RPMI7951 (cell line): ENCODE measurements at places on chromosomes 2 and 18.

DNA sequence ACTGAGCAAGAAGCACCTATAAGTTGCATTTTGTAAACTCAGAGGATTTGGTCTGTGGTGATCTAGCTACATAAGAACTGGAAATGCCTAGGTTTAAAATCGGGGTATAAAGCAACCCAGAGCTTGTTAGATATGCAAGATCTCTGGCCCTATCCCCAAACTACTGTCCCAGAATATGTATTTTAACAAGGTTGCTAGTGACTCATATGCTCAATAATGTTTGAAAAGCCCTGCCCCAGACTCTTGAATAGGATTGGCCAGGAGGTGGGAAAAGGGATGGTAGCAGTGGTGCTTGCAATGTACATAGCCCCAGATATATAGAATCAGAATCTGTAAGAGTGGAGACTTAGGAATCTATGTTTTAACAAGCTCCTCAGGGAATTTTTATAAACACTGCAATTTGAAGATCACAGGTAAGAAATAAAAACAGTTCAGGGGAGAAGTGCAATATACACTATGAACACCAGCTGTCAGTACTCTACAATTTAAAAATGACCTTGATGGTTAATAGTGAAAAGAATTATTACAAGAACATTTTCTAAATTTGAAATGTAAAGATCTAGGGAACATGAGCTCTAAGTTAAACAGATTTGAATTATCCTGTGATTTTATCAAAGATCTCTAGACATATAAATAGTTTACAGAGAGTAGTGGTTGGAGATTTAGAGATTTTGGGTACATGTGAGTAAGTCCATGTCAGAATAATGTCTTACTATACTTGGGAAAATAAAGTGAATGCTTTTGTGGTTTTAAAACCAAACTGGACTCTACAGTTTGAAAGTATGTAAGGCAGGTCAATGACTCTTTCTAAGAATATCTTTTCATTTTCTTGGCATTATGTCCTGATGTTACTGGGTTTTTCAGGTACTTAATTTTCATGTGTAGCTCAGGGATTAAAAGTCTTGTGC lies 7.7 kb upstream of the MMADHC start:
- no peak for DNase-seq

GRCh38 chr18:40387130-40387787 lies 1567.8 kb upstream of the PIK3C3 start:
- DNase-seq = no peak

DNA sequence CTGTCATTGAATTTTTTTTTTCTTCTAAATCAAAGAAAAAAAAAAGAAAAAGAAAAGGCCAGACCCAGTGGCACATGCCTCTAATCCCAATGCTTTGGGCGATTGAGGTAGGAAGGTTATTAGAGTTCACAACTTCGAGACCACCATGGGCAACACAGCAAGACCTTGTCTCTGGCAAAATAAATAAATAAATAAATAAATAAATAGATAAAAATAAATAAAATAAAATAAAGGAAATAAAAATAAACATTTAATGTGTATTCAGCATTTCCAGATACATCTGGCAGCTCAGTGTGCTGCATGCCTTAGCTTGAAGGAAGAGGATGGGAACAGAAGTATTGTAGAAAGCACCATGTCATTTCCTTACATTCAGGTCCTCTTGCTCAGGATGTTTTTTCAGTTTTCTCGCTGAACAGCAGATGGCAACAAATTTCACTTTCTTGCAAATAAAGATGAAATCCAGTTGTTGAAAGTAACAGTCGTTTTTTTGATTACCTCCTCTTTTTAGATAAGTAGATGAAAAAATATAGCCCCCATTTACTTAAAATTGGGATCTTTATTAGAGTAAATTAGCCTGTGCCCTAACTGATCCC lies 25.7 kb upstream of the FAM178B start:
- peak; percentile 71 for DNase-seq

GRCh38 chr18:42549596-42549995 lies 565.9 kb downstream of the RIT2 start:
- no peak for DNase-seq

DNA sequence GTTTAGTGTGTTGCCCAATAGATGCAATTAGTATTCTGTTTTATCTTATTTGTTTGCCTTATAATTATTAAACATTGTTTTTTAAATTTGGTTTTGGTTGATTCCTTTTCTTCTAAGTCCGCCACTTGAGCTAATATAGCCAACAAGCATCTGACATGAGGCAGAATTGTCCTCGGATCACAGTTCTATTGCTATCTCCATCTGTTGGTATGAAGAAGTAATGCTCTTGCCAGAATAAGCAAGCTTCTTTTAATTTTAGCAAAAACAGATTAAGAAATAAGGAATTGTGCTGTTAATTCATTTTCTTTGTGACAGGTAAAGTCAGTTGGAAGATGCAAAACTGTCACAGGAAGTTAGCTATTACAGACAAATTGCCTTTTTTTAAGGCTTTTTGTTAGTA lies 54.3 kb downstream of the R3HDM1 start:
- no peak for DNase-seq

- no peak for DNase-seq
Observed at GRCh38 chr18:62325806-62326645, 916 bp downstream of the TNFRSF11A start.

GRCh38 chr2:208147008-208147407 lies 1.1 kb upstream of the CRYGB start:
- DNase-seq = no peak
